ENCODE measurements at places on chromosomes 7 and 10.

DNA sequence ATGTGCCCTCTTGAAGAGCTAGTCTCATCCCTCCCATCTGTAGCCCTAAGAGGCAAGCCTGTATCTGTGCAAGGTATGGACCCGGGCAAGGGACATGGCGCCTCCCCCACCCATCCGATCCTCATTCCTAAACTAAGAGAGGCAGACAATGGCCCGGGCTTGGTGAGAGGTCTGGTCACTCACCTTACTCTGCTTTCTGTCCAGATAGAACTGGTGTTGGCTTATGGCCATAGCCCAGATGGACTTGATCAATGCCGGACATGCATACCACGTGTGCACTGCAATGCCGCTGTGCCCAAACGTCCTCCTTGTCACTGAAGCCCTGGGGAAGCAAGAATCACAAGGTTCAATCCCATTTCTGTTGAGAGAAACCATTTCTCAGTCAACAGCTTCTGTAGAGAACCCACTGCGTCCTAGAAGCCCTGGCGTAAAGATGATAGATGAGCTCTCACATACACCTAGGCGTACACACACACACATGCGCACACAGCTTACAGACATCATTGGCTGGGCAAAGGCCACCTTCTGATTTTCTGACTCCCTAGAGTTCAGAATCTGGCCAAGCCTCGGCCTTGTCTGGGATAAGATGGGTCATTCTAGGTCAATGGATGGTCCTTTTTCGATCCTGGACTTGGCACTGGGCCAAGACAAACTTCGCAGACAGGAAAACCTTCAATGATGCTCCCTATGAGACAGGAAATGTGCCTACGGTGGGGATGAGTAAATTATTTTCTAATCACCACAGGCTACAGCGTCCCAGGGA is 114.6 kb downstream of the PRPF18 start:
- DNase-seq, result no peak

- DNase-seq, result no peak
These were observed 66.0 kb upstream of the CSTF2T start for GRCh38 chr10:51765284-51765971.

DNA sequence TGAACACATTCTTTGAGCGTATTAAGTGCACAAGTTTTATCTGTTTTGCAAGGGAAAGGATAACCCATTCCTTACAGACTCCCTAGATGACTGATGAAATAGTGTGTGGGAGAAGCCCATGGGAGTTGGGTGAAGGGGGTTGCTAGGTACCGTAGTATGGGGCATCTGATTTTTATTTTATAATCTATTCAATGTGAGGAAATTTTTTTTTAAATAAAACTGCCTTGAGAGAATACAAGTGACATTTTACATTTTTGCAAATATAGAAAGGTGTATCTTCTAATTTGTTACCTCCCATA is 1.4 kb downstream of the BTAF1 start:
- no peak for DNase-seq

- DNase-seq, result no peak
These were observed 192.2 kb upstream of the SVIL start for GRCh38 chr10:29826801-29827450.

DNA sequence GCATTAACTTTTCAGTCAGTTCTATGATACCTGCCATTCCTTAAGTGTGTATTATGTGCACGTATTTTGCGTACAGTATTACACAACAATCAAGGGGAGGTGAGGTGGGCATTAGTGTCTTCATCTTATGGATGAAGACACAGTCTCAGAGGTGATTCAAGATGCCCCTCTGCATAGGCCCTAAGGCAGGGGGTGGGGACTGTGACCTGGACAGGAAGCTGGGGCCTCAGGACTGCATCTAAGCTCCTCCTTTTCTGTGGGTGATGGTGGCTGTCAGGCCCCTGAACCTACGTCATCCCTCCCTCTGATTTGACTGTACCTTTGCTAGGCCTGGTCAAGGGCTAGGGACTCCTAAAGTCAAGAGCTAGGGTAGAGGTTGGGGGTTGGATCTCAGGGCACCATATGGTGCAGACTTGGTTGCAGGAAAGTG is 38.9 kb downstream of the HK1 start:
- DNase-seq, result no peak

- DNase-seq, result no peak
These were observed 112.0 kb upstream of the MKX start for GRCh38 chr10:27857616-27858015.

DNA sequence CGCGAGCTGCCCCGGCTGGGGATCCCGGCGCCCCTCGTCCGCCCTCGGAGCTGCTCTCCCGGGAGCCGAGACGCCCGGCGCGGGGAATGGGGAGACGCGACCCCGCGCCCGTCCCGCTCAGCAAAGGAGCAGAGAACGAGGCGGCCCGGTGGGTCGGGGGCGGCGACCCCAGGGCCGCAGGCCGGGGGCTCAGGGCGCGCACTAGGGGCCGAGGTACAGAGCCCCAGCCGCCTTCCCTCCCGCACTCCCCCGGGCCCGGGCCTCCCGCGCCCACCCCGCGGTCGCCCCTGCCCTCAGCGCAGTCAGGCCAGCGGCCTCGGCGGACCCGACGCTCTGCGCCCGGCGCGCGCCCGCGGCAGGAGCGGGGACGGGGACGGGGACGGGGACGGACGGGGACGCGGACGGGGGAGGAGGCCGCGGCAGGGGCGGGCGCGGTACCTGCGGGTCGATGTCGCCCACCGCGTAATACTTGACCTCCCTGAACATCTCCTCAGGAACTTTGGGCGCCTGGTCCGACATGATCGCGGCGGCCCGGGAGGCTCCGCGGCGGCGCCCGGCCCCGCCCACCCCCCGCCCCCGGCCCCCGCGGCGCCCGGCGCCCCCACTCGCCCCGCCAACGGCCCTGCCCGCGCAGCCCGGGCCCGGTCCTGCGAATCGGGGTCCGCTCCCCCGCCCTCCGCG is 373 bp downstream of the PAXIP1 start:
- no peak for DNase-seq

DNA sequence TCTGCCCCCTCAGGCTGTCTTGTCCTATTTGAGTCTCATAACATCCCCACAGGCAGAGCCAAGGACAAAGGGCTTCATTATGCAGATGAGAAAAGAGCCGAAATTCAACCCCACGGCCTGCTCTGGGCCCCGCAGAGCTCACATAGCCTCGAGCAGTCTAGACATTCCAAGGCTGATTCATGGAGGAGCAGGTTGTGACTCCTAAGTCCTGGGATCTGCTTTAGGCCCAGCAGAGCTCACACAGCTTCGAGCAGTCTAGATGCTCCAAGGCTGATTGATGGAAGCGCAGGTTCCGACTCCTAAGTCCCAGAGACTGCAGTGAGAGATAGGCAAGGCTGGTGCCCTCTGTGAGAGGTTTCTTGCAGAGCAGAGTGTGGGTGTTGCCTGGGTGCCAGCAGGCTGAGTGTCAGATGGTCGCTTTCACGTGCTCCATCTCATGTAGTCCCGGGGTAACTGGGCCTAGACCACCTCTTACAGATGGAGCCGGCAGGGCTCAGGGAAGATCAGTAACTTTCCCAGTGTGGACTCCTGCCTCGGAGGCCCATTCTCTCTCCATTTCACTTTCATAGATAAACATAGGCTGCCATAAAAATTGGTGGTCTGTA is 436.1 kb upstream of the FOXK1 start:
- DNase-seq, result no peak

- no peak for DNase-seq
These were observed 230.8 kb upstream of the FERD3L start for GRCh38 chr7:19375976-19376375.

- no peak for DNase-seq
These were observed 75.7 kb upstream of the CCDC71L start for GRCh38 chr7:106736508-106737201.

DNA sequence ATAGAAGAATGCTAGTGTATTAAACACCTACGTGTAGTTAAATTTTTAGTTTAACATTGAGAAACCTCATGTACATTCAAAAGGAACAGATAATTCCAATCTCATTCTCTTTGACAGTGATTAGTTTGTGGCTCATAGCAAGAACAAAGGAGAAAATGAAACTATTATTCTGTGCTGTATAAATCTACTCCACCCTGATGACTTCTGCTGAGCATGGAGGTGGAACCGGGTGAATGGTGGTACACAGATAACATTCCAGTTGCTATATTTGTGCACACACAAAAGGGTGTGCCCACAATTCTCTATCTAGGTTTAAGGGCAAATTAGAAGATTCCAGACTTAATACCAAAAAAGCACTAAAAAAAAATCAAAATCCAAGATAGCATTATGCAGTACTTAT is 17.0 kb upstream of the RALA start:
- DNase-seq, result no peak

DNA sequence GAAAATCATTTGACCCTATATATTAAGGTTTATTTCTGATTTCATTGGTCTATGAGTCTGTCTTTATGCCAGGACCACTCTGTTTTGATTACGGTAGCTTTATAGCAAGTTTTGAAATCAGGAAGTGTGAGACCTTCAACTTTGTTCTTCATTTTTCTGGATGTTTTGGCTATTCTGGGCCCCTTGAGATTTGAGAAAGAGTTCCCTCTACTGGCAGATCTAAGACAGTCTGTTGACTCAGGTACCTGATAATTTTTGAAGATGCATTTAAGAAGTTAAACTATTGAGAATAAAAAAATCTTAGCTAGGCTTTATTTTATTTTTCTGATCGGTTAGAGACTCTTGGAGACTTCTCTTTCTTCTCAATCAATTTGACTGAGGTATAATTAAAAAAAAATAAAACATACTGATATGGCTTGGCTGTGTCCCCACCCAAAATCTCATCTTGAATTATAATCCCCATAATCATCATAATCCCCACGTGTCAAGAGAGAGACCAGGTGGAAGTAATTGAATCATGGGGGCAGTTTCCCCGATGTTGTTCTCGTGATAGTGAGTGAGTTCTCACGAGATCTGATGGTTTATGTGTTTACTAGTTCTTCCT is 209.2 kb downstream of the SNX10 start:
- DNase-seq, result no peak

- no peak for DNase-seq
These were observed 135.7 kb downstream of the DYNC2I1 start for GRCh38 chr7:158991824-158992621.

GRCh38 chr10:5165738-5166137 is 19.2 kb downstream of the AKR1C8 start:
- no peak for DNase-seq

DNA sequence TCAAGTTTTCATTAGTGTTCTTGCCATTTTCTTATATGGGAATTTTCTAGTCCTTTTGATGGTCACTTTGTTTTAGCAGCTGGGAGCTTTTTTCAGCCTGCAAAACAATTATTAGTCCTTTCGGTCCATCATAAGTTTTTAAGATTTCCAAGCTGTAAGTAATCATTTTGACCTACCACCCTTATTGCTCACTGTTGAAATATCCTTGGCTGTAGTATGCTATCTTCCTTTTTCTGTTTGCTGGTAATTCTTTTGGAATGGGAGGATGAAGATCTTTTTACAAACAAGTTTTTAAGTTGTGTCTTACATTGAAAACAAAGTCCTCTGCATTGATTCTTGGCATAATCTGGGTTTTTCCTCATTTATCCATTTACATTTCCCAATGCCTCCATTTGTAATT is 24.0 kb downstream of the BZW2 start:
- no peak for DNase-seq

DNA sequence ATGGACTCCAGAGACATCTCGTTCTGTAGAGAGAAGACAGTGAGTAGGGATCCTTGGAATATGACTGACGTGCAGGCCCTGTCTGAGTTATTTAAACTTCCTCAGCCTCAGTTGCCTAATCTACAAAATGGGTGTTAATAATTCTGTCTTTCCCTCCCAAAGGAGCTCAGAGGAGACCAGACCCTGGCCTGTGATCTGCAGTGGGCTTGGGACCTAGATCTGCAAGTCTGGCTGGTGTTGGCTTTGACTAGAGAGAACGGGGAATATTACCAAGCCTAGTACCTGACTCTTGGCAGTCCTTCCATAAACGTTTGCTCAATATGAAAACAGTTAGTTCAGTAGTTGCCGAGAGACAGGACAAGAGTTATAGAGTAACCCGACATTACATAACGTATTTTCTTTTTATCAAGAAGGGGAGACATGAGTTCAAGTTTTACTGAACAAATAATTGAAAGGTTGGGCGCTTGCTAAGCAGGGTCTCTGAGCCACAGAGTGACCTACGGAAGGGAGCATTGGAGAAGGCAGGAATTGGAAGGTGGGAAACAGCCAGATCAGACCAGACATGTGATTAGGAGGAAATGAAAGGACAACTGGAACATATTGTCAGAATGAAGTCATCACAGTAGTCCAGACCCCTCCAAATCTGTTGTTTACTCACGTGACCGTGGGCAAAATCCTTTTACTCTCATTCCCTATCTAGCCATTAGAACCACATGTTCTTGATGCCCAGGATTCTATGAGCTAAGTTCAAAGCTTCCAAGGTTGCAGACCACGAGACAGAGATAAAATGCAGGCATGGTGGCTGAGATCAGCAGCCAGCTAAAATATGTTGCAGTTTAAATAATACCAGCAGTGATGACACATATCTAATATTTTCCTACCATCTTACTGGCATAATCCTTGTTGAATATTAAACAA is 10.9 kb upstream of the CYP3A4 start:
- no peak for DNase-seq

DNA sequence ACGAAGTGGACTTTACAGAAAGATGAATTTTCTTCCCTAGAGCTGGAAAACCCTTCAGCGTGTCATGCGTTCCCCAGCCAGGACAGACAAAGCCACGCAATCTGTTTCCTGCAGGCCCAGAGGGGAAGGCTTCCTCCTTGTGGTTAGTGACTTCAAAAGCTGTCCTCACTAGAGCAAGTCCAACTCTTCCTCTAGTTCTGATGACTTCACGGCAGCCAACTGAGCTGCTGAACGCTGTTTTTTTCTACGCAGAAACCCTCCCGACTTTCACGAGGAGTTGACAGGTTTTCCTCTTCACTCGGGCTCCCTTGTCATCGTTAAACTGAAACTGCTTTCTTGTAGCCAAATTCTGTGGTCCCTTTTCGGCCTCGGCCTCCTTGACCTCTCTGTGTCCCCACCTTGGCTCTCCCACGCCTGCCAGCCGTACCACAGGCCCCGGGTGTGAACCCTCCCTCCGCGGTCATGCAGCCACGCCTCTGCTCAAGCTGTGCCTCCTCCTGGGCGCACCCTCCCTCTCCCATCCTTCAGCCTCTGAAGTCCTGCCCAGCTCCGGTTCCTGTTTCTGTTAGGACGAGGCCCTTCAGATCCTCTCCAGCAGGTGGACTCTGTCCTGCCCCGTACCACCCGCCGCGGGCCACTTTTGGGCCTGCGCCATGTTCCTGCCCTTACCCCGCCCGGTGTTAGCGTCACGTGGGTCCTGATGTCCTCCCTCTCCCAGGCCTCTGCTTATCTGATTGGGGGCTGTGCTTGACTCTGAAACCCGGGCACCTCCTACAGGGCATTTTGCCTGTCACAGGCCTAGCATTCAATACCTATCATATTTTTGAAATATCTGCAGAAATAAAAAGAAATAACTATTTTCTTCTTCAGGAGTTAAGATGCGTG is 39.3 kb downstream of the CUX1 start:
- DNase-seq, result peak; percentile 42

GRCh38 chr7:148579366-148579765 is 11.2 kb upstream of the C7orf33 start:
- DNase-seq, result no peak
